ENCODE measurements at places on chromosomes 2 and 18.
A peak's percentile ranks its signal among the peaks of the same experiment; 100 is the strongest.

DNA sequence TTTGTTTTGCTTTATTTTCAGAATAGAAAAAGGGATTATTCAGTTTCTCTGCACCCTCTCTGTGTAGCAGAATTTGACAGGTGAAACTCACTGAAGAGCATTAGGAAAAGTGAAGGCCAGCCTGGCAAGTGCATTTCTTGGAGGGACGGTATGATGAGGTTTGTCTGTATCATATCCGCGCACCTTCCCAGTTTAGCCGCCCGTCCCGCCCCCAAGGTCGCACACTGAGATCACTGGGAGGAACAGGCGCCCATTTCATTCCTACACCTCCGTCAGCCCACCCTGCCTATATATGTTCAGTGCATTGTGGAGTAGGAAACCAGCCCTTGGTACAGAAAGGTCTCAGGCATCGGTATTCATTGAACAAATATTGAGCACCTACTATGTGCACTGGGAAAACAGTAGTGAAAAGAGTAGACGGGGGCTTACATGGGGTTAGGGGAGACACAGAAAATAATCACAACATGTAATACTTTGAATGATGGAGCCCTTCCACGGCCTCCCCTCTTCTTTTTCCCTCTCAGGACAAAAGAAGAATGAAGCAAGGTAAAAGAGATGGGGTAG is 678 bp upstream of the FECH start:
- DNase-seq, result no peak

DNA sequence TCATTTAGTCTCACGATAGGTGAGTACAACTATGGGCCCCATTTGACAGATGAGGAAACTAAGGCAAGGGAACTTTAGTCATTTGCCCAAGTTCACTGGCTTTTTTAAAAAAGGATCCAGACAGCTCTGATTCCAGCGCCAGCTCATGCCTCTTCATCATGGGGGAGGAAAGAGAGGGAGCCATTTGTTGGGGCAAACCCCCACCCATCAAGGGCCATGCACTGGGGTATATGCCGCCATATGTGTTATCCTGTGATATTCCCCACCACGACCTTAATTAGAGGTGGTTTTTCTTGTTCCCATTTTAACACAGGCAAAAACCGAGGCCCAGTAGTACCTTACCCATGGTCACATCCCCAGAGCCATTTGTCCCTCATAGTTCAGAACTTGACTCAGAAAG is 649 bp upstream of the GPBAR1 start:
- DNase-seq, result no peak

- DNase-seq, result no peak
These were observed 41.5 kb upstream of the GPC1 start for GRCh38 chr2:240393831-240394410.

- no peak for DNase-seq
These were observed 1.6 kb downstream of the DYTN start for GRCh38 chr2:206716623-206717022.

DNA sequence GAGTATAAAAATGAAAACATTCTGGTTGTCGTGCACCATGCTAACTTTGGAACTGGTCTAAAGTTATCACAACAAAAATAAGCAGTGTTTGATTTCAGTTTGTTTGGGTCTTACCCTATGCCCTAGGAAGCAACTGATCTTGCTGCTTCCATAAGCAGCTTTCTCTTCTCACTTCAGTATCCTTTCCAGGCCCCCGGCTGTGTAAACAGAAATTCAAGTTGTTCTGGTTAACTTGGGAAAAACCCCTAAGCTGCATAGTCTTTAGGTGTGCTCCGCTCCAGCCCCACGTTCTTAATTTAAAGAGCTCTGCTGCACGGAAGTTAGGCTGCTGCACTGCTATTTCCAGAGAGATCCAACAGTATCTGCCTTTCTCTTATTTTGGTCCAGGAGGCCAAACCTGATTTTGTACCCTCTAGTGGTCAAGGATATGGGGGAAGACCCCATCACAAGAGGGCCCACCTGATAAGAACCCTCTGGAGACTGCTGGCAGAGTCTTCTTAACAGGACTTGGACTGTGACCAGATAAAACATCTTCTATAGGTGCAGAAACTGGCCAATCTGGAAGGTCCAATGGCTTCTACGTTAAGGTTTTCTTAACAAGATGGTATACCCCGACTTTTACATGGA is 69.1 kb downstream of the FEZ2 start:
- no peak for DNase-seq

GRCh38 chr18:43970656-43971055 is 693.4 kb upstream of the SYT4 start:
- no peak for DNase-seq

DNA sequence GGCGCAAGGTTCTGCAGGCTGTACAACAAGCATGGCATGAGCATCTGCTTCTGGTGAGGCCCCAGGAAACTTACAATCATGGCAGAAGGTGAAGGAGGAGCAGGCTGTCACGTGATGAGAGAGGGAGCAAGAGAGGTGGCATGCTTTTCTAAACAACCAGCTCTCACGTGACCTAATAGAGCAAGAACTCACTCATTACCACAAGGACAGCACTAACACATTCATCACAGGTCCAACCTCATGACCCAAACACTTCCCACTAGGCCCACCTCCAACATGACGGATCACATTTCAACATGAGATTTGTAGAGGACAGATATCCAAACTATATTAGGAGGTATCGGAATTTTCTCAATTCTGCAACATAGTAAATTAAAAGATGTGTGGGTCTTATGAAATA is 108.8 kb upstream of the DLX2 start:
- no peak for DNase-seq

DNA sequence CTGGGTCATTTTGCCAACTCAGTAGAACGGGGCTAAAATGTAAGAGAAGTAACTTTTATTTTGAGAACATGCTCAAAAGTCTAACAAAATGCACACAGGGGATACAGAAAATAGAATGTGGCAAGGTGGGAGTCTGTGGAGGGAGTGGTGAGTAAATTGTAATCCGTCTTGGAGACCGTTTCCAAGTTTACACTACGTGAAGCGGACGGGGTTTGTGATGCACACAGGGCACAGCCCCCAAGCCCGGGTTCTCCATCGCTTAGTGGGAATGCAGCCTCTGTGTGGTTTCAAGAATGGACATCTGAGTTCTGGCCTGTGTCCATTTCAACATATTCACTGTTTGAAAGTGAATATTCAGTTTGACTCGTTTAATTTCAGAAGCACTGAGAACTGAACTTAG is 65.0 kb upstream of the TMEM18 start:
- no peak for DNase-seq

GRCh38 chr18:45745817-45746461 is 22.0 kb downstream of the SLC14A1 start:
- DNase-seq, result no peak

GRCh38 chr2:98928242-98928641 is 7.8 kb downstream of the CRACDL start:
- DNase-seq, result no peak

GRCh38 chr2:129661935-129662334 is 317.5 kb upstream of the RAB6C start:
- DNase-seq, result no peak

DNA sequence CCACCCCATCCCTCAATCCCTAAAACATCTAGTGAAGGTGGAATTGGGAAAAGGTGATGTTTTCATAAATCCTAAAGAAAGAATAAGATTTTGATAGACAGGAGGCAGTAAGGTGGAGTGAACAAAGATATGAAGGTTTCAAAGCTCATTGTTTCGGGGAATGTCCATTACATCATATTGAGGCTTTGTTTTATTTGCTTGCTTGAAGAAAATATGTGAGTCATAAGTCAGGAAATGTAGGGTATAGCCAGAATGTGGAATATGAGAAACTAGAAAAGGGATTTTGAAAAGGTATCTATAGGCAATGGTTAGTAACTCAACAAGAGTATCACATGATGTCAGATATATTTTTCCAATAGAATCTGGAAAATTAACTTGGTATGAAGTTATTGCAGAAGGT is 1178.5 kb upstream of the ACVR2A start:
- no peak for DNase-seq

- no peak for DNase-seq
These were observed 42.0 kb downstream of the STEAP3 start for GRCh38 chr2:119265693-119266066.

DNA sequence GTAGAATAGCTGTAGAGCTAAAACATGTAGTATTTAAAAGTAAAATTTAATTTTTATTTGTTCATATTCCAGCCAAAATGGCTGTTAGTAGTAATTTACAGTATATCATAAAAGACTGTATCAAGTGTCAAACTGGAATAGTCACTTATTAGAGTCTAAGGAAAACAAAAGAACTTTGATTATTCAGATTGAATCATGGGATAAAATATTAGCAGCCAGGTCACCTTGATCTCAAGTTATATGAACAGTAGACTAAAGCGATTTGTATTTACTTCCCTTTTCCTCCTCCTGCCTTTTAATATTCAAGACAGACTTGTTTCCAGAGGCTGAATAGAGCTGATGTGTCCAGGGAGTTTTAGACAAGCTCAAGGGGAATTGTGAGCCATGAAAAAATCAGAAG is 54.4 kb downstream of the PMAIP1 start:
- DNase-seq, result no peak

DNA sequence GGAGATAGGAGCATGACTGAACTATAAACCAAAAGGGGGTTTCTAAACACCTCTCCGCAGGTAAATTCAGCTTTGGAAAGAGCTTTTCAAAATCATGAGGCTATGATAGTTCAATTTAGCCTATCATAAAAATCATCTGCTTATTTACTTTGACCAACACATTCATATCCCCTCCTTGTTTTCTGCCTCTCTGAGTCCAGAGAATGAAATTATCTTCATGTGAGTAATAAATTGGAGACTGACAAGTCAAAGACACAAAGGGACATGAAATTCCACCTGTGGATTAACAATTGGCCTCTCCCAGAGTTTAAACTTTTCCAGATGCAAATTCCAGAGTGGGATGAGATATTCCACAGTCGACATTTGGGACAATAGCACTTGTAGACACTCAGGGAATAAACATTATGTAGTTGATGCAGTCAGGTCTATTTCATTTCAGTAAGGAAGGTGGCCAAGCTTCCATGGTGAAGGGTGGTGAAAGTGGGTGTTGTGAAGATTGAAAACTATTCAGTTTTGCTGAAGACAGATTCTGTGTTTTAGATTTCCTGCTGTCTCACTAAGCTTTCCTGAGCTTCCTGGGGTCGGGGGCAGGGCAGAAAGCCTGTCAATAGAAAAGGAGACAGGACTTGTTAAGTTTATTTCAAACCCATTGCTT is 84.7 kb downstream of the CDC42EP3 start:
- no peak for DNase-seq

DNA sequence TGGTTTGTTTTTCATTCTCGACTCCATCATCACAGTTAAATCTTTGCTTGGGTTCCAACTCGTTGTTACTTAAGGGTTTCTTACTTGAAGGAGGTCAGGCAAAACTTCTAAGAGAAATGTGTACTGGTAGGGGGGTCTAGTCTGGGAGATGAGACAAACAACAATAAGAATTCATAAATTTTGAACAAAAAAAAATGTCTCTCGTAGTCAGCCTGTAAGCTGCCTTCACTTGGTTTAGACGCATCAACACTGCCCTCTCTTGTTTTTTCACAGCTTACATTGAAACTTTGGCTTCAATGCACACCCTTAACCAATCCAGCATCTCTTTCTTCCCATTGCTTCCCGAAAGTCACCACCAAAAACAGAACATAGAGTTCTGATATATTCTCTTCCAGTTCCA is 576.4 kb upstream of the PIK3C3 start:
- no peak for DNase-seq

DNA sequence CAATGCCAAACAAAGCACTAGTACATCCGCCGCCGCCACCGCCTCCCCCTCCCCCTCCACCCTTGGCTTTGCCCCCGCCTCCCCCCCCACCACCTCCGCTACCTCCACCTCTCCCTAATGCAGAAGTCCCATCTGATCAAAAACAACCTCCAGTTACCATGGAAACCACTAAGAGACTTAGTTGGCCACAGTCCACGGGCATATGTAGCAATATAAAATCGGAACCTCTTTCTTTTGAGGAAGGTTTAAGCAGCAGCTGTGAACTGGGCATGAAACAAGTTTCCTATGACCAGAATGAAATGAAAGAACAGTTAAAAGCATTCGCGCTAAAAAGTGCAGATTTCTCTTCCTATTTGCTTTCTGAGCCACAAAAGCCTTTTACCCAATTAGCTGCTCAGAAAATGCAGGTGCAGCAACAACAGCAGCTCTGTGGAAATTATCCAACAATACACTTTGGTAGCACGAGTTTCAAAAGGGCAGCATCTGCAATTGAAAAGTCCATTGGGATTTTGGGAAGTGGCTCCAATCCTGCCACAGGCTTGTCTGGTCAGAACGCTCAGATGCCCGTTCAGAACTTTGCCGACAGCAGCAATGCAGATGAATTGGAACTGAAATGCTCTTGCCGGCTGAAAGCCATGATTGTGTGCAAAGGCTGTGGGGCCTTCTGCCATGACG is 168.0 kb downstream of the ASXL3 start:
- no peak for DNase-seq

DNA sequence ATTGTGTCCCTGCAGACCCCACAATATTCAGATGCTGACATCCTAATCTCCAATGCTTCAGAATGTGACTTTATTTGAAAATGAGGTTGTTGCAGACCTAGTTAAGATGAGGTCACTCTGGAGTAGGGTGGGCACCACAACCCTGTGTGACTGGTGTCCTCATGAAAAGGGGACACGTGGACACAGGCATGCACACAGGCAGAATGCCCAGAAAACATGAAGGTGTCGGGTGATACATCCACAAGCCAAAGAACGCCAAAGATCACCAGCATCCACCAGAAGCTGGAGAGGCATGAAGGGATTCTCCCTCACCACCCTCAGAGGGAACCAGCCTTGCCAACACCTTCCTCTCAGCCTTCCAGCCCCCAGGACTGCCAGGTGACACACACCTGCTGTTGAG is 69.3 kb downstream of the AFF3 start:
- DNase-seq, result no peak

DNA sequence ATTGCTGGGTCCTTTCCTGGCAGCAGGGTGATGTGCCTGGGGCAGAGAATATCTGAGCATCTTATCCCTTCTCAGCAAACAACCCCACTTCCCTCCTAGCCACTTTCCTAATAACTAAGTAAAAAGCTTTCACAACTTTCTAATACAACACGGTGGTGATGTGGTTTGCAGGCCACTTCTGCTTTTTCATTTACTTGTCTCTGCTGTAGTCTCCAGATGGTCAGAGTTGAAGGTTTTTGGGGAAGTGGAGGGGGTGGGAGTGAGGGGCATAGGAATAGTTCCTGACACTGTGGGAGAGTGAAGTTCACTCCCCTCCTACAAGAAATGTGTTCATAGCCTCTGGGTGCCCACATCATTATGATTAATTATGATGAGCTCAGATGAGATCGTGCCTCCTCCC is 11.6 kb downstream of the OXER1 start:
- peak; percentile 20 for DNase-seq

DNA sequence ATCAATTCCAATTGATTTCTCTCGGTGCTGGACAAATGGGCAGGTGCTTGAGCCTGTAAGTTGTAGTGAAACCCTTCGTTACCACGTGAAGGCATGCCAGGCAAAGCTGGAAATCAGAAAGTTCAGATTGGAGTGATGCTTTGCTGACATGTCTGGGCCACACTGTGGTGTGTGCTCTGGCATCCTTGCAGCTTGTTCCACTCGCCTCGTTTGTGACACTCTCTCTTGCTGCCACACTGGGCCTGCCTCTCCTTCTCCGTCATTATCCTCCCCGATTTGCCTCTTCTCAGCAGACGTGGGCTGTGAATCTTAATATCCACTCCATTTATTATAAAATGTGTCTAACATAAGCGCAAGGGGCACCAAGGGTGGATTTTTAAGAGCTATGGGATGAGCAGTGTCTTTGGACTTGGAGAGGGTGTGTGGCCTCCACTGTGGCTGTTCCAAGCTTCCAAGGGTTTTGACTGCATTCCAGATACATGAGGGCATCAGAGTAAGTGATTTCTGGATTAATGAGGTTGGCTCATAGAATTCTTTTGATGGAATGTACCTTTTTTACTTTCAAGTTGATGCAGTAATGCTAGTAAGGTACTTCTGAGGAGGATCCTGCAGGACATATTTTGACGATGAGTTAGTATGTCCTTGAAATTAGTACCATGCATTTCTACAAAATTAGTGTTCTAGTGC is 238.8 kb downstream of the TPGS2 start:
- DNase-seq, result peak; percentile 73

Data from trophoblast cell (in vitro differentiated cells and primary cell).